ENCODE measurements at places on chromosomes 5 and 9. TPM values are rescaled to one million over a fixed set of nuclear protein-coding genes. Genes with fewer than 3 reads are reported as not detected.

DNA sequence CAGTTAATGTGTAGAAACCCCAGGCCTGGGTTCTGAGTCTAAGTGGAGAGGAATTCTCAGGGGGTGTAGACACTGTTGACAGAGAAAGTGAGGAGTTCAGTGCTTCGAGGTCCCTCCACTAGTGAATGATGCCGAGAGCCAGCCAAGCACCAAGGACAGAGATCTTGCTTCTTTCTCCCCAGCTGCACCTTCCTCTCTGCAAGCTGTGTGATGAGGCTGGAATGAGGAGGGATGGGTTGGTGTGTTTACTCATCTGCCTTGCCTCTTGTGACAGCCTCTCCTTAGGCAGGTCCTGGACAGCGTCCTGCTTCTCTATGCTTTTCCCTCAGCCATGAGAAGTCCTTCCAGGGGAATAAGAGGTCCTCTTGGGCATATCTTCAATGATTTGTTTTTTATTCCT lies 35.3 kb downstream of the HNRNPH1 start:
- no peak overlapping the region for H3K27ac ChIP-seq
- no peaks in the 10 kb centered on the region for H3K4me1 ChIP-seq
- DNase-seq, result no peak
- peaks cover 18% of the 10 kb centered on the region for H3K36me3 ChIP-seq
- H3K4me3 ChIP-seq, result no peak overlapping the region

- H3K27ac ChIP-seq, result peak overlapping the region; percentile 78
- H3K36me3 ChIP-seq, result peaks cover 10% of the 10 kb centered on the region
- peak overlapping the region; percentile 96 for H3K4me3 ChIP-seq
These were observed 519 bp downstream of the EXOC3 start for GRCh38 chr5:443239-444151.

TGFBI gene
- total RNA-seq, result 9.3 TPM

DNA sequence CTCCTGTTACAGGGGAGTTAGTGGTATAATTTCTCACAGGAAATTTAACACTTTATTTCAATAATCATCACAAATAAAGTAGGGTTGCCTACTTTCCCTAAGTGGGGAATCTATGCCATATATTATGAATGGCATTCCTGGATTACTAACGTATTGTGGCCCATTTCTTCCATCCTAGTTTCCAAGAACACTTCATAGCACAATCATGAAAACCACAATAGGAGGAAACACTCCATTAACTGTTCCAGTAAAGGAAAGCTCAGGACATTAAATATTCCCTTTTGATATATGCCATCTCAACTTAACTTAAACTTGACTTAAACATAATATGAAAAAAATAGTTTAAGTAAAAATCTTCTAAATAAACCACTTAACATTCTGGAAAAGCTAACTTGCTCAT lies 2.1 kb downstream of the CPLANE1 start:
- H3K36me3 ChIP-seq, result peaks cover 3% of the 10 kb centered on the region
- no peaks in the 10 kb centered on the region for H3K27me3 ChIP-seq
- H3K27ac ChIP-seq, result no peak overlapping the region
- DNase-seq, result no peak
- H3K4me3 ChIP-seq, result no peak overlapping the region

- H3K4me1 ChIP-seq, result no peaks in the 10 kb centered on the region
- H3K27me3 ChIP-seq, result peaks cover 37% of the 10 kb centered on the region
- DNase-seq, result no peak
- no peak overlapping the region for H3K4me3 ChIP-seq
- no peak overlapping the region for H3K27ac ChIP-seq
- H3K36me3 ChIP-seq, result no peaks in the 10 kb centered on the region
These were observed 89.9 kb downstream of the SH3TC2 start for GRCh38 chr5:148972974-148973374.

NR2F1 gene
- total RNA-seq, result not detected

GRCh38 chr5:60447488-60447920 lies 252.5 kb downstream of the DEPDC1B start:
- H3K36me3 ChIP-seq, result no peaks in the 10 kb centered on the region
- no peak overlapping the region for H3K4me3 ChIP-seq
- no peak for DNase-seq
- peaks cover 5% of the 10 kb centered on the region for H3K27me3 ChIP-seq
- H3K27ac ChIP-seq, result no peak overlapping the region

DNA sequence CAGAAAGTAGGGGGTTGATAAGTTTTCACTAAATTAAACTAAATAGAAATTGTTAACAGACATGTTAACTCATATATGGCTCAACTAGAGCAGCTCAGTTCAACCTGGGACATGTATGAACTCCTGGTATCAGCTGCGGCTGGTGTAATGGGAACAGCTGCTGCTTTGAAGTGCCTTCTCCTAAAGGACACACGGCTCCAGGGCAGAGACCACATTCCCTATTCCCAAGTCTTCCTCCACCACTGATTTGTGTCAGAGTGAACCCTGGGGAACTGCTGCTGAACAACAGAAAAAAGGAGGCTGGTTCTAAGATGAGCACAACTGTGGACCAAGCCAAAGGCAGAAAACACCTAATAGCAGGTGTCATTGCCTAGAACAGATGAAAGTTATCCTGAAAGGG lies 71.1 kb downstream of the MAPKAP1 start:
- H3K27me3 ChIP-seq, result no peaks in the 10 kb centered on the region
- DNase-seq, result no peak
- no peak overlapping the region for H3K4me3 ChIP-seq
- H3K36me3 ChIP-seq, result peaks cover 5% of the 10 kb centered on the region

SERF1A gene
- total RNA-seq, result 8.9 TPM

MAP3K1 gene
- total RNA-seq, result 33.4 TPM

Data from activated naive CD8-positive, alpha-beta T cell treated with anti-CD3 and anti-CD28 coated beads, Interleukin-2, amount 10 ng/mL, durations not matched to agents 7 days and 5 days (primary cell).